Naive B cell (primary cell): ENCODE measurements at places on chromosomes 7 and 10.
A peak's percentile ranks its signal among the peaks of the same experiment; 100 is the strongest.

- DNase-seq: no peak
These were observed 268.7 kb downstream of the SEMA3A start for GRCh38 chr7:83925860-83926259.

- DNase-seq: no peak
These were observed 341.9 kb downstream of the TNS3 start for GRCh38 chr7:47239931-47240421.

DNA sequence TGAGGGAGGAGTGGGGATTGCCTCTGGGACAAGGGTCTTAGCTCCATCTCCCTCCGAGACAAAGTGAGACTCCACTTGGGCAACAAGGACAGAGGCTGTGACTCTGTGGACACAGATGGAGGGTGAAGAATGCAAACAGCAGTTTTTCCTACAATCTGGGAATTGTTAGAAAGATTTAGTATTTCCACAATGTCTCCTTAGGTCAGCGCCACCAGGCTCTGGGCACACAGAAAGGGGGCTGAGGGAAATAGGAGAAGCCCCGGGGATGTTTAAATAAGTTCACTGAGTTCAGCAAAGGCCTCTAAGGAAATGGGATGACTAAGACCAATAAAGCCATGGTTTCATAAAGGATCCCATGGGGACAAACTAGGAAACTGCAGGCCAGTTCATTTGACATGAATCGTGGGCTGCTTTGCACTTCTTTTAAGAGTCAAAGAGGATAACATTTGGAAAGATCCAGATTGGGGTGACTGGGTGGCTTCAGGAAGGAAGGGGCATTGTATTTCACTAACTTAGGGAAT lies 219.8 kb upstream of the GLI3 start:
- DNase-seq: no peak

- DNase-seq: peak; percentile 43
These were observed 9.0 kb downstream of the SKIDA1 start for GRCh38 chr10:21516242-21517131.

DNA sequence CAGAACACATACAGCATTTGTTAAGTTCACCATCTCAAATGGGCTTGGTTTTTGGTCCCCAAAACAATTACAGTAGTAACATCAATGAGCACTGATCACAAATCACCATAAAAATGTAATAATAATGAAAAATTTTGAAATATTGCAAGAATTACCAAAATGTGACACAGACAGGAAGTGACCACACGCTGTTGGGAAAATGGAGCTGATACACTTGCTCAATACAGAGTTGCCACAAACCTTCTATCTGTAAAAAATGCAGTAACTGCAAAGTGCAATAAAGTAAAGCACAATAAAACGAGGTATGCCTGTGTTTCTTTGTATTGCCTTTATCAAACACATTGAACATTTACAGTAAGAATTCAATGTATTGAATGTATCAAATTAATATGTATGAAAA lies 262.7 kb downstream of the CTNNA3 start:
- DNase-seq: no peak

- no peak for DNase-seq
These were observed 17.5 kb downstream of the CSGALNACT2 start for GRCh38 chr10:43155741-43156140.

DNA sequence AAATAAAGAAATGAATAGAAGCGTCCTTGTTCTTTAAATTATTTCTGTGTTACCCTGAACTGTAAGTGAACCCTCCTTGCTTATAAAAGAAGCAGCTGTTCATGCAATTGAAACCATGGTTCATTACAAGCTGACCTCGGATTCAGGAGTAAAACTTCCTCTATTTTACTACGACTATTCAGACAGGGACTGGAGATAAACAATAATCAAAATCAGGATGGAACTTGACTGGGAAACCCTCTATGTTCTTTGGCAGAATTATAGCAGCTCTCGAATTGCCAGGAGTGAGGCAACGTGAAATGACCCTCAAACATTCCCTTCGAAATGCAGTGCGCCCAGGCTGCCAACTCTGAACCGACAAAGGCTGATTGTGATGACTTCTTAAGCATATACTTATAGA lies 172.1 kb downstream of the CYP26A1 start:
- DNase-seq: no peak

- no peak for DNase-seq
These were observed 77.5 kb upstream of the GDF10 start for GRCh38 chr10:47222461-47222860.

GRCh38 chr7:1388703-1389335 lies 70.5 kb downstream of the MICALL2 start:
- no peak for DNase-seq
